ENCODE measurements at places on chromosomes 5 and 9.
A peak's percentile ranks its signal among the peaks of the same experiment; 100 is the strongest.

DNA sequence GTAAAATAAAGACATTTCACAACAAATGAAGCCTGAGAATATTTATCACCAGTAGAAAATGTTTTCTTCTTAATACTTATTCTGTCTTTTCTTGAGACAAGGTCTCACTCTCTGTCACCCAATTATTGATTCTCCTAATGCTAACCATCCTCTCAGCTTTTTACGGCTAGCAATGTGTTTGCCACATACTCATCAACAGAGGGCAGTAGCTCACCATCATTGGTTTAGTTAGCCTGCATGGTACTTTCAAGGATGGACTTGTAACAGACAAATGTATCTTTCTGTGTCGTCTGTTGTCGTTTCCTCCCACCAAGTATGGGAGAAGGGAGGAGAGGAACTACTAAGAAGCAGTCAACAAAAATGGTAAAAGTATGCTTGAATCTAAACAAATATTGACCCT is 5.9 kb upstream of the ACO1 start:
- DNase-seq: peak; percentile 25

DNA sequence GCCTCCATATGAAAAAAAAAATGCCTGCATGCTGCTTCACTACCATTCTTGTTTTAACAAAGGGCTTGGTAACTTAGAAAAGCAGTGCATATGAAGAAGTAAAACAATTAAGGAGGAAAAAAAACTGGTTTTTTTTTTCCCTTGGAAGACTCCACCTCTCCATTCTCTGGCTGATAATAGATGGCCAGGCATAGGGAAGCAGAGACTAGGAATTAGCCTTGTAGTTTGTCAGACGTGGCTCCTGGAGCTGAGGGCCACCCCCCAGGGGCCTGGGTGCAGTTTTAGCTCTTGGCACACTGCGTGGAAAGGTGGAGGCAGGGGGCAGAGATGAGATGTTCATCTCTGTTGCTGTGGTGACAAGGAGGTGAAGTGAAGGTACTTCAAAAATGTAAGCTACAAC is 42.7 kb downstream of the WDR36 start:
- DNase-seq: no peak

GRCh38 chr9:99072040-99072394 is 32.9 kb upstream of the TGFBR1 start:
- DNase-seq: no peak

GRCh38 chr5:77991084-77991483 is 214.9 kb upstream of the TBCA start:
- DNase-seq: no peak

DNA sequence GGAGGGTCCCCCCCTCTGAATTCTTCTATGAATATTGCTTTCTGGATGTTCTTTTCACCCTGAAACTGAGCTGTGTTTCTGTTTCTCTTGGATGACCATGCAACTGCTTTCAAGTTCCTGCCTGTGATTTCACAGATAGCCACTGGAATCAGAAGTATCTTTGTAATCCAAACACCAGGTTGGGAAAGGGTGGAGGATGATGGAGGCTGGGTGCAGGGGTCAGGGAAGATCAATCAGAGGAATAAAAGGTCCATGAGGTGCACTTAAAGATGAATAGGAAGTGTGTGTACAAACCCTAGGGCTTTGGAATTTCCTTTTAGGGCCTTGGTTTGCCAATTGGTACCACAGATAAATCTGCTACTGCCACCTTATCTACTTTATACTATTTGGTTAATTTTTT is 68.2 kb upstream of the AGXT2 start:
- DNase-seq: no peak

GRCh38 chr5:83764101-83764500 is 43.4 kb upstream of the HAPLN1 start:
- DNase-seq: no peak

- DNase-seq: no peak
Observed at GRCh38 chr9:81461196-81461595, 228.2 kb downstream of the TLE1 start.

GRCh38 chr5:33557605-33558004 is 116.8 kb downstream of the TARS1 start:
- DNase-seq: no peak

- no peak for DNase-seq
Observed at GRCh38 chr5:176560364-176560763, 11.2 kb downstream of the CDHR2 start.

GRCh38 chr5:154176181-154176580 is 14.4 kb upstream of the GALNT10 start:
- no peak for DNase-seq

GRCh38 chr9:7780261-7780988 is 19.2 kb downstream of the DMAC1 start:
- DNase-seq: no peak

GRCh38 chr5:71767661-71768060 is 48.6 kb downstream of the CARTPT start:
- DNase-seq: no peak

DNA sequence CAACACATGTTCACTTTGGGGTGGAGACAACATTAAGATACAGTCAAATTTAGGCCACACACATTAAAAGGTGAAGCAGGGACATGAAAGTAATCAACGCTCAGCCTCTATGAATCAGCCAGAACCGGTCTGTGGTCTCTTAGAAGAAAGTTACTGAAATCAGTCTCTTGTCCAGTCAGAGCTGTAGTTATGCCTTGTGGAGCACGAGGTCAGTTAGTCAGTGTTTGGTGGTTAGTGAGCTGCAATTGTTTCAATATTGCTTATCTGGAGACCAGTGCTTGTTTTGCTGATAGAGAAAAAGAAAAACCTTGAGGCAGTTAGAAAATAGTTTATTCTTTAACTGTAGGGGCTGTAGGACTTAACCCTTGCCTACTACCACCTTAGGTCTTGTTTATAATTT is 157.8 kb upstream of the RASEF start:
- no peak for DNase-seq

DNA sequence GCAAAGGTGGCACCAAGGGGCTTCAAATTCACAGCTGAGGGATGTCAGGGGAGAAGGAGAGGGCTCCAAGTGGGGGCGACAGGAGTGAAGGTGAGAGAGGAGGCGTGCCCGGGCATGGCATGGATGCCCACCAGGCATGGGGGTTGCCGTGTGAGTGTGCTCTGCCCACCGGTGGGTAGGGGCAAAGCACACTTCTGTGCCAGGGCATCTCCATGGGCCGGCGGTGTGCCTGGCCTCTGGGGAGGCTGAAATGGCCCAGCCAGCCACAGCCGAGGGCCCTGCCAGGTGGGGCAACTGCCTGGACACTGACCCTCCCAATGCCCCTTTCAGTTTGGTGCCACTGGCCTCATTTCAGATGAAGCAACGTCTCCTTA is 14.0 kb upstream of the RNU6ATAC start:
- no peak for DNase-seq

DNA sequence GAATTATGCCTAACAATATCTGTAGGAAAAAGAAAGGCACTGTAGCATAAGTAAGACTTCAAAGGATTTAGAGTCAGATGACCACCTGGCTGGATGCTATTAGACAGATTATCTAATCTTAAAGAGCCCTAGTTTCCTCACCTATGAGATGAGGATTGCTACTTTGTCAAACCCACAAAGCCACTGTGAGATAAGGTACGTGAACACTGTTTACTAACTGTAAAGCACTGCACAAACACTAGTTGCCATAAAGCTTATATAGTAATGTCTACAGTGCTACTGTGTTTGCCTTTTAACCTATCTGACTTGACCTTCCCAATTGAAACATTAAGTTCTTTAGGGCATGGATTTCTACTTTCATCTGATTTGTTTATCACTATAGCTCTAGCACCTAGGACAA is 10.3 kb downstream of the TRMO start:
- no peak for DNase-seq

- no peak for DNase-seq
Observed at GRCh38 chr9:108012886-108013665, 523.5 kb upstream of the KLF4 start.

- peak; percentile 74 for DNase-seq
Observed at GRCh38 chr9:92790542-92791527, 26.2 kb upstream of the BICD2 start.

Data from CD4-positive, alpha-beta T cell treated with Interferon gamma for 1 hour (primary cell).